ENCODE measurements at places on chromosomes 6 and 20. TPM values are rescaled to one million over a fixed set of nuclear protein-coding genes. Genes with fewer than 3 reads are reported as not detected.

SCAF8 gene
- total RNA-seq: 17.9 TPM

SLC17A2 gene
- not detected for total RNA-seq

MUCL3 gene
- 0.09 TPM for total RNA-seq

TREM1 gene
- total RNA-seq: 0.32 TPM

IBTK gene
- total RNA-seq: 35.0 TPM

GNMT gene
- total RNA-seq: not detected

C6orf15 gene
- total RNA-seq: not detected

OR2H2 gene
- total RNA-seq: not detected

IMPG1 gene
- not detected for total RNA-seq

FBXO30 gene
- 5.1 TPM for total RNA-seq

BMP7 gene
- 0.38 TPM for total RNA-seq

ADTRP gene
- not detected for total RNA-seq

CST5 gene
- total RNA-seq: not detected

MMP24 gene
- total RNA-seq: 34.6 TPM

EYA2 gene
- 2.2 TPM for total RNA-seq

SLC25A27 gene
- total RNA-seq: 0.47 TPM

RIPPLY2 gene
- total RNA-seq: not detected

CASS4 gene
- total RNA-seq: not detected

ARMC12 gene
- total RNA-seq: 0.38 TPM

DZANK1 gene
- 3.0 TPM for total RNA-seq

CNBD2 gene
- total RNA-seq: 5.6 TPM

GSTA2 gene
- total RNA-seq: not detected

KATNA1 gene
- total RNA-seq: 11.8 TPM

PACSIN1 gene
- not detected for total RNA-seq

TBC1D20 gene
- total RNA-seq: 36.7 TPM

LKAAEAR1 gene
- total RNA-seq: 2.0 TPM

MLN gene
- total RNA-seq: not detected

CLPSL2 gene
- 2.0 TPM for total RNA-seq

TEAD3 gene
- total RNA-seq: 6.7 TPM

INSM1 gene
- not detected for total RNA-seq

OR2B6 gene
- 0.14 TPM for total RNA-seq

TENT5A gene
- total RNA-seq: 0.82 TPM

PROKR2 gene
- total RNA-seq: not detected

ZC2HC1B gene
- not detected for total RNA-seq

NCOA6 gene
- 17.4 TPM for total RNA-seq

PRRT1 gene
- 0.41 TPM for total RNA-seq

GDAP1L1 gene
- total RNA-seq: not detected

MUC21 gene
- total RNA-seq: not detected

MRAP2 gene
- 2.0 TPM for total RNA-seq

SLC22A7 gene
- not detected for total RNA-seq

VGLL2 gene
- total RNA-seq: not detected

SIRPD gene
- total RNA-seq: not detected

LTB gene
- total RNA-seq: not detected

PXT1 gene
- total RNA-seq: not detected

PSMG4 gene
- 28.6 TPM for total RNA-seq

SALL4 gene
- 1.4 TPM for total RNA-seq

CLDN20 gene
- total RNA-seq: not detected

DHX16 gene
- total RNA-seq: 28.6 TPM

PKIB gene
- total RNA-seq: 1.6 TPM

RIN2 gene
- total RNA-seq: 23.4 TPM

CPXM1 gene
- not detected for total RNA-seq

CCM2L gene
- 0.45 TPM for total RNA-seq

CENPB gene
- total RNA-seq: 131 TPM

GPR6 gene
- not detected for total RNA-seq

PTCHD4 gene
- total RNA-seq: not detected

ANKRD66 gene
- not detected for total RNA-seq

HLA-DRA gene
- not detected for total RNA-seq

PREP gene
- total RNA-seq: 37.4 TPM

APOM gene
- total RNA-seq: 3.1 TPM

FAXC gene
- total RNA-seq: 7.4 TPM
